Activated naive CD8-positive, alpha-beta T cell treated with anti-CD3 and anti-CD28 coated beads, Interleukin-2, amount 10 ng/mL, durations not matched to agents 7 days and 5 days (primary cell): ENCODE measurements at places on chromosomes 12 and 14.

- DNase-seq: no peak
These were observed 88.4 kb downstream of the TMCC3 start for GRCh38 chr12:94561943-94562411.

GRCh38 chr14:92074555-92074954 lies 31.8 kb downstream of the ATXN3 start:
- no peak for DNase-seq

DNA sequence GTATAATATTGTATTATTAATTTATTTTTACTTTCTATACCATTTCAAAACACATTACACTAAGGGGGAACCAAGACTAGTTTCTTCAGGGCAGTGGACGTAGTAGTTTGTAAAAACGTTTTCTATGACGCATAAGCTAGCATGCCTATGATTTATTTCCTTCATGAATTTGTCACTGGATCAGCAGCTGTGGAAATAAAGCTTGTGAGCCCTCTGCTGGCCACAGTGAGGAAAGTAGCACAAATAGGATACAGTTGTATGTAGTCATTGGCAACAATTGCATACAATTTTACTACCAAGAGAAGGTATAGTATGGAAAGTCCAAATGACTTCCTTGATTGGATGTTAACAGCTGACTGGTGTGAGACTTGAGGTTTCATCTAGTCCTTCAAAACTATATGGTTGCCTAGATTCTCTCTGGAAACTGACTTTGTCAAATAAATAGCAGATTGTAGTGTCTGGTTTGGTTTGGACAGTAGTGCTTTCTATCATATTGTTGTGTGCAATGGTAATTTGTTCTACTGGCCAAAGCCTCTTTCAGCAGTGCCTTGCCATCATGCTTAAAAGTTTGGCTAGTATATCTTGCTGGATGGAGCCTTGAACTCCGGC lies 24.3 kb upstream of the PLEKHD1 start:
- peak; percentile 39 for DNase-seq

DNA sequence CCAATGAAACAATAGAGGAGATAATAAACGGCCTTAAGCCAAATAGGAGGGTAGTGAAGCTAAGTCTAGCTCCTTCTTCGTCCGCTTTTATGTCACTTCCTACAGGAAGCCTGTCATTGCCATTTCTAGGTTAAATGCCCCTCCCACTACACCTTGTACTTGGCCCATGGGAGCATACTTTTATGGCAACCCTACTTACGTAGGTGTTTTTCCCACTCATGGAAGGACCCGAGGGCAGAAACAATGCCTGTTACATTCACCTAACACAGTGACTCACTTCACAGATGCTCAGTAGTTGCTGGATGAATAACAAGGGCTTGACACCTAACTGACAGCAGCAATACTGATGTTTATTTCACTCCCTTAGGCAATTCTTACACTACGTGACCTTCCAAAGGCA lies 44.5 kb downstream of the ALKBH1 start:
- no peak for DNase-seq

GRCh38 chr14:96938946-96939345 lies 141.8 kb downstream of the VRK1 start:
- DNase-seq: no peak

- no peak for DNase-seq
These were observed 23.3 kb upstream of the EAPP start for GRCh38 chr14:34562776-34563150.

GRCh38 chr12:48815126-48816110 lies 2.9 kb upstream of the CACNB3 start:
- no peak for DNase-seq

- no peak for DNase-seq
These were observed 171.8 kb upstream of the KRR1 start for GRCh38 chr12:75683220-75683619.

- DNase-seq: no peak
These were observed 57.3 kb upstream of the ELK3 start for GRCh38 chr12:96136725-96137378.

- DNase-seq: no peak
These were observed 143.9 kb downstream of the ALX1 start for GRCh38 chr12:85423947-85424346.

DNA sequence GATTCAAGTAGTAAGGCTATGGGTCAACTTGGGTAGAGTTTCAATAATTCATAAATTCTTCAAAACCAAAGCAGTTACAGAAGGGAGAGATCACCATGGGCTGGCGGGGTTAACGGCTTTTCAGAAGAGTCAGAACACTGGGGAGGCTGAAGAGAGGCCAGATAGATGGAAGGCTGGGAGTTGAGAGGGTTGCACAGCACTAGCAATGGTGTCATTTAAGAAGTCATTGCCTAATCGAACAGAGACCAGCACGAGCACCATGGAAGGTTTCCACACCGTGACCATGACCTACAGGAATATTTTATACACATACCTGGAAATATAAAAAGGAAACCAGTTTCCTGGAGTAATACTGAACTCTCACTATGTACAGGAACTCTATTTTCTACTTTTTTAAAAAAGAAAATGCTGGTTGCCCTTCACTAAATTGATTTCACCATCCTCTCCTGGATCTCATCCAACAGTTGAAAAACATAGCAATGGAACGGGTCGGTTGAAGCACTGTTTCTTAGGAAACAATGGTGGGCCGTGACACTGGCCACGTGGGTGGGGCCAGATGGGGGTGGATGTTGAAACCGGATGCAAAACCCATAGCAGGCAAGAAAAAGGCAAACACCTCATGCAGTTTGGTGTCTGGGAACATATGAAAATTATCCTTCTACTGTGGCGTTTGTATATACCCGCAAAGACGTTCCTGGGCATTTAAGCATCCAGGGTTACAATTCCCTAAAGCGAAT lies 38.0 kb upstream of the RIN3 start:
- DNase-seq: no peak

- no peak for DNase-seq
These were observed 296.9 kb upstream of the SOX5 start for GRCh38 chr12:24246376-24246775.

- DNase-seq: peak; percentile 80
These were observed 18.7 kb downstream of the ZBTB39 start for GRCh38 chr12:56987551-56988053.

DNA sequence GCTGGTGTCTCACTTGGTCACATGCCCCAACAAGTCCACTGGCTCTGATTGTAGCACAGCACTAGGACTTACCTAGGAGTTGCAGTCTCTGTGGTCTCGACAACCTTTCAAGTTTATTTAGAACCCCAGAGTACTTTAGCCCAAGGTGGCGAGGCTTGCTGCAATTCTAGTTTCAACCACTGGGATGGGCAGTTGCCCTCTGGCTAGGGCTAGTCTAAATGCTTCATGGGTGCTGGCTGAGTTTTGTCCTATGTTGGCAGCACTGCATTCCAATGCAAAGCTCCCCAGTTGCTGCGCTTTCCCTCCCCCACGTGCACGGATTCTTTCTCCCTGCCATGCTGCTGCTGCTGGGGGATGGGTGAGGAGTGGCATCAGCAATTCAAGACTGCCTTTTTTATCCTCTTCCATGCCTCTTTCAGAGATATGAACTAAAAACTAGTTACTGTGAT lies 207.9 kb downstream of the SYNE2 start:
- no peak for DNase-seq

GRCh38 chr12:88624911-88625310 lies 44.6 kb upstream of the KITLG start:
- DNase-seq: no peak

DNA sequence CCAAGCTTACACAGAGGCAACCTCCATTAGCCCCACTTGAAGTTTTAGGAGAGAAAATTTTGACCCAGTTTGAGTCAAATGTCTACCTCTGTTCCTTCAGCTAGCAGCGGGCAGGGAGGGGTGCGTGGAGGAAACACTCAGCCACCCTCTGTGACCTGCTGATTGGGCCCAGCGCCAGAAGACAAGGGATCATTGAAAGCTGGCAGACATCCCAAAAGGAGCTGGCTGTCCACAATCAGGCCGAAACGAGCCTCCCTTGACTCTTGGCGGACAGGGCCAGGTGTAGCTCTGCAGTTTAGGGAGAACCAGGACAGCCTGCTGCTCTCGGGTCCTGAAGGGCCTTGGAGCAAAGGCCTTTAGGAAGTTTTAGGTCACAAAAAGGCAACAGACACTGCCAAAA lies 41.3 kb downstream of the CD9 start:
- no peak for DNase-seq
